Stimulated activated CD8-positive, alpha-beta memory T cell treated with anti-CD3 and anti-CD28 coated beads, Interleukin-12 subunit alpha, Interleukin-12 subunit beta, amount 100 ng/mL, for 4 hours (primary cell): ENCODE measurements at places on chromosomes 3 and 15.

DNA sequence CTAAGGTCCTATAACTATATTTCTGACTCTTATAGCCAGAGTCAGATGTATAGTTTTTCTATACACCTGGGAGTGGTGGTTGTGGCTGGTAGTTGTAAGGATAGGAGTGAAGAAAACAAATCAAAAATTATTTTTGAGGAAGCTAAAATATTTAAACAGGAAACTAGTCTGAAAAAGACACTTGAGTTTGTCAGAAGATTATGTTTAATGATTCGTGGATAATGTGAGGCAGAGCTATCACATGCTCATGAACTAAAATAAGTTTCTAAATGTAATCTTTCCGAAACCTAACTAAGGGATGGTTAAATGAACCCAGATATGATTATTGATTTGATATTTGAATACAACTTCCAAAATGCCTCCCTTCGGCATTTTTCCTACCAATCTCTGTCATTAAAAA, 30.4 kb downstream of the GABRR3 start:
- DNase-seq: no peak

DNA sequence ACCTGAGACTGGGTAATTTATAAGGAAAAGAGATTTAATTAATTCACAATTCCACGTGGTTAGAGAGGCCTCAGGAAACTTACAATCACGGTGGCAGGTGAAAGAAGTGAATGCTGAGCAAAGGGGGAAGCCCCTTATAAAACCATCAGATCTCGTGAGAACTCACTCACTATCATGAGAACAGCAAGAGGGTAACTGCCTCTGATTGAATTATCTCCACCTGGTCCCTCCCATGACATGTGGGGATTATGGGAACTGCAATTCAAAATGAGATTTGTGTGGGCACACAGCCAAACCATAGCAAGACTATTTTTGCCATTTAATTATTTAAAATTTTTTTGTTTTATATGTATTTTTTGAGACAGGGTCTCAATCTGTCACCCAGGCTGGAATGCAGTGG, 27.0 kb upstream of the KCTD6 start:
- DNase-seq: no peak

DNA sequence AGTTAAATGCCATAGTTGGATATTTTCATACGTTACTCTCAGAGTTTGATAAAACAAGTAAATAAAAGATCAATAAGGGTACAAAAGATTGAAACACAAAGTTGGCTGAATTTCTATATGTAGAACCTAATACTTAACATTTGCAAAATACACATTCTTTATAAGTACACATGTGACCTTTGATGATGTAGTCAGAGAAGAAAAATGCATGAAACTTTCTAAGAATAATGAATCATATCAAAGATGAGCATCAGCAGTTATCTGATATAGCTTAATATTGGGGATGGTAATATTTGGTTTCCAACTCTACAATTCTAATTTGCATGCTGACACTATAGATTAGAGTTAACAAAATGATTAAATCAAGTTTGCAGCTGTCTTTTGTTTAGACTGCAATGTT, 188.0 kb upstream of the TGFBR2 start:
- no peak for DNase-seq

- DNase-seq: no peak
Observed at GRCh38 chr3:71028184-71028583, 555.3 kb downstream of the FOXP1 start.

DNA sequence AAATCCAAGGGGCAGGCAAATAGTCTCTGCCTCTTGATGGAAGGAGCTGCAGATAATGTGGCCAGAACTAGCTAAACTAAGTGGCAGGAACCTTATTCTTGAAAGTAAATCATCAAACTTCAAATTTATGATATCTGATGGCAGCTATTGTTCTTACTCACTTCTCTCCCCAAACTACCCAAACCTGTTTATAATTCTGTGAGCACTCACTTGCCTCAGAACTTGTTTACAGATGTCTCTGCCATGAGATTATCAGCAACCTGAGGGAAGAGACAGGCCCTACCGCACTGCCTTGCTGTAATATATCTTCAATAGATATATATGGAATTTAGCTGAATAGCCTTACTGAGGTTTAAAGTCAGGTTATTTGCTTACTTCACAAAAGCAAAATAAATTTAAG, 2.2 kb upstream of the B3GALNT1 start:
- no peak for DNase-seq

DNA sequence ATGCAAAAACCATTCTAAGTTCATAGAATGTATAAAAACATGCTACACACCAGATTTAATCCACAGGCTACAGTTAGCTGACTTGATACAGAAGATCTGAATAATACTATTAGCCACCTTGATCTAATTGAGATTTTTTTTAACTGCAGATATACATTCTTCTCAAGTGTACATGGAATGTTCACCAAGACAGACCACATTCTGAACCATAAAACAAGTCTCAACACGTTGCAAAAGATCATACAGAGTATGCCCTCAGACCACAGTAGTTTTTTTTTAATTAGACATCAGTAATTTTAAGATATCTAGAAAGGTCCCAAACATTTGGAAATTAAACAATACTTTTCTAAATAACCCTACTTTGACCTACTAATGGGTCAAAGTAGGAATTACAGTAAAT, 83.3 kb downstream of the FGF7 start:
- DNase-seq: no peak

DNA sequence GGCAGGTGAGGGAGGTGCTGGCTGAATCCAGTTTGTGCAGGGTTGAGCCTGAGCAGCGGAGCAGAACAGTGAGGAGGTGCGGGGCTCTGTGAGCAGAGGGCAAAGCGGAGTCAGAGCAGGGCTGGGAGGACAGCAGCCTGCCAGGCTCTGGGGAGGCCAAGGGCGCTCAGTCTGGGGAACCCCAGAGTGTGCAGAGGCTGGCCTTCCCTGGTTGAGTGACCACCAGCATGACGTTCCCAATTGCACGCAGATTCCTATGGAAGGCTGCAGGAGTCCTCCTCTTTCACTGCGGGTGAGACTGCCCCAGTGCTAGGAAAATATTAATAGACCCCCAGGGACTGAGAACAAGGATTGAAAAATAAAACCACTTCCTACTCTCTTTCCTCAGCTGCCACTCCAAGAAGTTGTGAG, 13.2 kb downstream of the MRAS start:
- DNase-seq: no peak
